Smooth muscle cell of the brain vasculature (primary cell): ENCODE measurements at places on chromosomes 3 and 15.

GRCh38 chr3:14210290-14210688, 31.7 kb downstream of the LSM3 start:
- DNase-seq: no peak

GRCh38 chr3:16255726-16256125, 9.0 kb downstream of the DPH3 start:
- DNase-seq: no peak

GRCh38 chr3:117631781-117632180, 922.2 kb downstream of the TUSC7 start:
- DNase-seq: no peak

- no peak for DNase-seq
Measured at GRCh38 chr15:58487041-58487723, 55.4 kb downstream of the LIPC start.

DNA sequence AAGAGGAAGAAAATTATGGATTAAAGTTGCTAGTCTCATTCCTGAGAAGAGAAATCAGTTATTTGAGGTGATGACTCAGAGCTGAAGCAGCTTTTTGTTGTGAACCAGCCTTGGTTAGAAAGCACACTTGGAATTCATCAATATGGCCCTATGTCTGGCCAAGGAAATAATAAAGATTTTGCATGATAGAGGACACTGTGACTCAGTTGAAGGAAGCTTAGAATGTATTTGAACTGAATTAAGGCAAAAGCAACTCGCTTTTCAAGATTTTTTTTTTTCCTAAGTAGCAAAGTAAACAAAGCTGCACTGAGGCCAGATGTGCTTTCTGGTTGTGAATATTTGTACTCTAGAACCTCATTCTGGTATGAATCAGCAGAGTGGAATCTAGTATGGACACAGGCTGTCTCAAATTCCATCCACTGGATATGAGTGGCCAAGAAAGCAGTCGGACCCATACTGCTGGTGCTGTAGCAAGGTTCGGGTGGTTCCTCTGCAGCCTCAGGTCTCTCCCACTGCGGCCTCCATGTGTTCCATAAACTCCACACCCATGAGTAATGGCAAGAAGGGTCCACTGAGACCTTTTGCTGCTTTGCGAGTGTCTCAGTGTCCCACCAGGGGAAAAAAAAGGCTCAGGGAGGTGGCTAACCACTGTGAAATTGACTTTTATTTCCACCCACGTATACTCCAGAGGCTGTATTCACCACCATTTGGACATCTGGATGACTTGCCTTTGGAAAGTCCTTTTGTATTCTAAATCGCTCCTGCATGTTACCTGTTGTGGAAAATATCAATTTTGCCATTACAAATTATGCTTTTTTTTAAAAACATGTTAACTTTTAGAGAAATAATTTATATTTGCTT, 53.1 kb downstream of the TGFBR2 start:
- DNase-seq: no peak

GRCh38 chr15:72339777-72340177, 19.8 kb upstream of the CELF6 start:
- peak; percentile 33 for DNase-seq

GRCh38 chr3:57787867-57788623, 31.9 kb downstream of the SLMAP start:
- no peak for DNase-seq
